ENCODE measurements at places on chromosomes 3 and 15. TPM values are rescaled to one million over a fixed set of nuclear protein-coding genes. Genes with fewer than 3 reads are reported as not detected.

Gene EFCC1
- total RNA-seq = 1.8 TPM

Gene CLEC3B
- 22.1 TPM for total RNA-seq

Gene PLS1
- total RNA-seq = 21.8 TPM

Gene CLDN1
- total RNA-seq = 33.3 TPM

Gene CELSR3
- 0.66 TPM for total RNA-seq

Gene DNAH1
- 14.8 TPM for total RNA-seq

Gene CCDC54
- total RNA-seq = not detected

Gene LPP
- 60.6 TPM for total RNA-seq

Gene TERC
- 17.8 TPM for total RNA-seq

Gene ISG20
- total RNA-seq = 25.4 TPM

Gene PGBD4
- total RNA-seq = 1.0 TPM

Gene TGM5
- not detected for total RNA-seq

Gene TRPC1
- total RNA-seq = 7.5 TPM

Gene IL17RB
- total RNA-seq = 16.5 TPM

Gene PXK
- 12.7 TPM for total RNA-seq

Gene SSUH2
- total RNA-seq = 0.33 TPM

Gene SLC9A9
- total RNA-seq = 1.6 TPM

Gene GOLGA6L7
- not detected for total RNA-seq

Gene TOPAZ1
- not detected for total RNA-seq

Gene ANKRD34C
- total RNA-seq = under 0.01 TPM

Gene PPP1R14D
- not detected for total RNA-seq

Gene CPLX3
- total RNA-seq = not detected

Gene FLNB
- total RNA-seq = 121 TPM

Gene CEP70
- 36.9 TPM for total RNA-seq

Gene SPSB4
- total RNA-seq = 18.2 TPM

Gene NEK11
- 10.2 TPM for total RNA-seq

Gene PARP15
- total RNA-seq = 0.52 TPM

Gene NOX5
- 0.26 TPM for total RNA-seq

Gene FAM174B
- total RNA-seq = 51.4 TPM

Gene GNAI2
- total RNA-seq = 46.2 TPM

Gene ISL2
- not detected for total RNA-seq

Gene IL17RE
- total RNA-seq = 10.9 TPM

Gene CD200
- total RNA-seq = 2.6 TPM

Gene HDC
- not detected for total RNA-seq

Gene ANKRD63
- not detected for total RNA-seq

Gene APOD
- total RNA-seq = 343 TPM

Measured in body of pancreas (tissue), 4 donors.